ENCODE measurements at places on chromosomes 1 and 21. TPM values are rescaled to one million over a fixed set of nuclear protein-coding genes. Genes with fewer than 3 reads are reported as not detected.

Gene SERTAD4
- 0.52 TPM for total RNA-seq

Gene CD244
- not detected for total RNA-seq

Gene SPRR3
- not detected for total RNA-seq

Gene RLF
- 4.7 TPM for total RNA-seq

Gene TMEM167B
- 8.1 TPM for total RNA-seq

Gene ARTN
- 0.33 TPM for total RNA-seq

Gene TNNI3K
- not detected for total RNA-seq
